ENCODE measurements at places on chromosomes 13 and 19.

DNA sequence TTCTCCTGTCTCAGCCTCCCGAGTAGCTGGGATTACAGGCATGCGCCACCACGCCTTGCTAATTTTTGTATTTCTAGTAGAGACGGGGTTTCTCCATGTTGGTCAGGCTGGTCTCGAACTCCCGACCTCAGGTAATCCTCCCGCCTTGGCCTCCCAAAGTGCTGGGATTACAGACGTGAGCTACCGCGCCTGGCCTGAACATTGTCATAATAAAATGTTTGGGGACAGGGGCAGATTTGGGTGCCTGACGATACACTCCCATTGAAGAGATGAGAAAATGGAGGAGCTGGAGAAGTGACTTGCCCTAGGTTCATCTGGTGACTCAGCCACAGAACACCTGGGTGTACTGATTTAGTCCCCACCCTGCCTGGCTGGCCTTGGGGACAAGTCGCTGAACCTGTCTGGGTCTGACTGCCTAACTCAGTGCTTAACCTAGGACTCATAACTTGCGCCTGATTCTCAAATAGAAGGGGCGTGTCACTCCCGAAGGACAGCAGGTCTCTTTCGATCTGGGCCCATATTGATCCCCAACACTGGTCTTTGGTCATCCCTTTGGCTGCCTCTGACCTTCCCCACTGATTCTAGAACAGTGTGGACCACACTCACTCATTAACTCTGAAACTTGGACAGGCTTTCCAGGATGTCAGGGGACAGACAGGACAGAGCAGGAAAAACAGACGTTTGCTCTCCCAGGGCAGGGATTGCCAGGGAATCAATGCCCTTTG, 7.6 kb upstream of the BICRA start:
- DNase-seq, result no peak

GRCh38 chr19:34120846-34121639, 51.3 kb upstream of the LSM14A start:
- peak; percentile 72 for DNase-seq

- DNase-seq, result no peak
Observed at GRCh38 chr13:37870489-37870845, 895 bp upstream of the TRPC4 start.

DNA sequence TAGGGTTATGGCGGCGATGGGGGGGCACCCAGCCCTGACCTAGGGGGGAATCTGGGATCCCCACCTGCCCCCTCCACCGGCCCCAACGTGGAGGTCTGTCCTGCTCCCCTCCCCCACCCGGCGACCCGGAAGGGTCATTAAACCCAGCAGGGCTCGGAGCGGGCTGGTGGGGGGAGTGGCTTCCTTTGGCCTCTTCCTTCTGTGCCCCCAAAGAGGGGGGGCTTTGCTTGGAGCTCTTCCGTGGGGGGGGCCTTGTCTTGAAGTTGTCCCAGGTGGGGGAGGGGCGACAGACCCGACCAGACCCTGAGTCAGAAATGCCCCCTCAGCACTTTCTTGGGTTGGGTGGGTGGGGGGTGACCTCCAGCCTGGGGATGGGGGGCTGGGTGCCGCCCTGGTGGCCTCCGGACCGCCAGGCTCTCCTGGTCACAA, 1.5 kb downstream of the ARID3A start:
- peak; percentile 65 for DNase-seq

DNA sequence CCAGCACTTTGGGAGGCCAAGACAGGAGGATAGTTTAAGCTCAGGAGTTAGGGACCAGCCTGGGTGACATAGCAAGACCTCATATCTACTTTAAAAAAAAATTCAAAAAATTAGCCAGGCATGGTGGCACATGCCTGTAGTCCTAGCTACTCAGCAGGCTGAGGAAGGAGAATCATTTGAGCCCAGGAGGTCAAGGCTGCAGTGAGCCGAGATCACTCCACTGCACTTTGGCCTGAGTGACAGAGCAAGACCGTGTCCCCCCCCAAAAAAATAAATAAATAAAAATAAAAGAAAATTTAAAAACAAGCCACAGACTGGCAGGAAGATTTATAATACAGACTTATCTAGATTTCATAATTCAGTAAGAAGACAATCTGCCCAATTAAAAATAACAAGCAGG, 14.8 kb downstream of the PSPC1 start:
- DNase-seq, result no peak

DNA sequence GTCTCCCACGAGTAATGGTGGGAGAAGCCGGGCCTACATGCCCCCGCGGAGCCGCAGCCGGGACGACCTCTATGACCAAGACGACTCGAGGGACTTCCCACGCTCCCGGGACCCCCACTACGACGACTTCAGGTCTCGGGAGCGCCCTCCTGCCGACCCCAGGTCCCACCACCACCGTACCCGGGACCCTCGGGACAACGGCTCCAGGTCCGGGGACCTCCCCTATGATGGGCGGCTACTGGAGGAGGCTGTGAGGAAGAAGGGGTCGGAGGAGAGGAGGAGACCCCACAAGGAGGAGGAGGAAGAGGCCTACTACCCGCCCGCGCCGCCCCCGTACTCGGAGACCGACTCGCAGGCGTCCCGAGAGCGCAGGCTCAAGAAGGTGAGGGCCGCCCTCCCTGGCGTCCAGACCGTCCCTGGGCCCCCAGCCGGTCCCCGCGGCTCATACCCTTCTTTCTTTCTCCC, 1.4 kb upstream of the USF2 start:
- DNase-seq, result peak; percentile 67

- DNase-seq, result no peak
Observed at GRCh38 chr13:89238496-89238895, 1567.3 kb downstream of the SLITRK5 start.

- no peak for DNase-seq
Observed at GRCh38 chr13:46580362-46580839, 27.4 kb downstream of the LRCH1 start.

GRCh38 chr13:35936246-35936978, 194.8 kb downstream of the DCLK1 start:
- no peak for DNase-seq

DNA sequence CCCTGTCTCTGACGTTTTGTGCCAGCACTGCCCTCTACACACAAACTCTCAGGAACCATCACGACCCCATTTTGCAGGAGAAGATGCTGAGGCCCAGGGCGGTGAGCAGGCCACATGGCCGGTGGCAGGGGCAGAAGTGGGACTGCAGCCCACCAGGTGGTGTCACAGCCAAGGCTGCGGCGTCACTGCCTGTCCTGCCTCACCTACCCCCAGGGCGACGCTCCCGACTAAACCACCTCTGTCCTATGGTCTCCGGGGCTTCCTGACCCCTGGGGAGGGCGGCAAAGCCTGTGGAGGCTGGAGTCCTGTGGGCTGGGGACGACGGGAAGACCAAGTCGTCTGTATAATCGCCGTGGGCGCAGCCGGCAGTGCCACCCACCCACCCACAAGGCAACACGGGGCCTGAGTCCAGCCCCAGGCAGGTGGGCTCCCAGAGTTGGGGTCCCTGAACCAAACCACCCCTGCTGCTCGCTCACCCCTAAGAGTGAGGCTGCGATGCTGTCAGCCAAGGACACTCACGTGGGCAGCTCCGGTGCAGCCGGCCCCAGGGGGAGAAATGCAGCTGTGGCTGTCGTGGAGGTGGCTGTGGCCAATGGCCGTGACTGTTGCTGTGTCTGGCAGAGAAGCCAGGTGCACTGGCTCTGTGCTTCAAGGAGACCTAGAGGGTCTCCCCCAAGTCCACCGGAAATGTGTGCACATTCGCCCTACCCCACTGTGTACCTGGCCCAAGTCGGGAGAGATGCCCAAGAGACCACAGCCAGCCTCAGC, 29.7 kb downstream of the RASA3 start:
- DNase-seq, result no peak

DNA sequence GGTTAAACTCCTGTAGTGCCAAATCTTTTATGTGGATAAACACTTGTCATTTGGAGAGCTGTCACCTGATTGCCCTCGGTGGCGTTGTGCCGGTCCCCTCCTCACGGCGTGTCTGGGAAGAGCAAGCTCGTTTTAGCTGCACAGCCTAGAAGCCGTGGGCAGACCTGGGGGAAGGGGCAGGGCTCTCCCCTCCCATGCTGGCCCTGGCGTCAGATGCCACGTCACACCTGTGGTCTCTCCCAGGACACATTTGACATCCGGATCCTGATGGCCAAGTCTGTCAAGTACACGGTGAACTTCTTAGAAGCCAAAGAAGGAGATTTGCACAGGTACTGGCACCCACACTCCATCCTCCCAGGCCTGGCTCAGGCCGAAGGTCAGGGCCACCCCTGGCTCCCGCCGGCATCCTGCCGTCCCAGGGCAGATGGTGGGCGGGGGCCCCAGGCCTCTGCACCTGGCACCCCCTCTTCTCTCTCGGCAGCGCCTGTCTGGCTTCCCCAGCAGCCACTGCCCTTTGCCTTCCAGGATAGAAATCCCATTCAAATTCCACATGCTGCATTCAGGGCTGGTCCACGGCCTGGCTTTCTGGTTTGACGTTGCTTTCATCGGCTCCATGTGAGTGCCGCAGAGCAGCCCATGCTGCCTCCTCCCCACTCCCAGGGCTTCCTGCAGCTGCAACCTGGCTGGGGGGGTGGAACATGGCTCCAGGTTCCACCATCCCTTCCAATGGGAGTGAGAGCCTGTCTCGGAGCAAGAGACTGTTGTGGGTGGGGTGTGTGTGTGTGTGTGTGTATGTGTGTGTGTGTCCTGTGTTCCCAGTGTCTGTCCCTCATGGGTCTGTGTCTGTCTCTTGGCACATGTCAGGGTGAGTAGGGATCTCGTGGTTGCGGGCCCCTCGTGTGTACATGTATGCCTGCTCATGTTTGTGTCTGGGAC, 8.8 kb downstream of the YIPF2 start:
- no peak for DNase-seq

DNA sequence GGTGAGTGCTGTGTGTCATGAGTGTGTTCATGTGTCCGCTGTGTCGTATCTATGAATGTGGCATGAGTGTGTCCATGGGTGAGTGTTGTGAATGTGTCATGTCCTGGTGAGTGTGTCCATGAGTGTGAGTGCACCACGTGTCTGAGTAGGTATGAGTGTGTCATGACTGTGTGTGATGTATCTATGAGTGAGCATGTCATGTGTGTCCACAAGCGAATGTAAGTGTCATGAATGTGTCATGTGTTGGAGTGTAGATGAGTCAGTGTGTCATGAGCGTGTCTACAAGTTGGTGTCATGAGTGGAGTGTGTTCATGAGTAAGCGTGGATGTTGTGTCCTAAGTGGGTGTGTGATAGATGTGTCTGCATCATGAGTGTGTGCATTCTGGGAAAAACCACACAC, 129.4 kb downstream of the TUBA3C start:
- no peak for DNase-seq

DNA sequence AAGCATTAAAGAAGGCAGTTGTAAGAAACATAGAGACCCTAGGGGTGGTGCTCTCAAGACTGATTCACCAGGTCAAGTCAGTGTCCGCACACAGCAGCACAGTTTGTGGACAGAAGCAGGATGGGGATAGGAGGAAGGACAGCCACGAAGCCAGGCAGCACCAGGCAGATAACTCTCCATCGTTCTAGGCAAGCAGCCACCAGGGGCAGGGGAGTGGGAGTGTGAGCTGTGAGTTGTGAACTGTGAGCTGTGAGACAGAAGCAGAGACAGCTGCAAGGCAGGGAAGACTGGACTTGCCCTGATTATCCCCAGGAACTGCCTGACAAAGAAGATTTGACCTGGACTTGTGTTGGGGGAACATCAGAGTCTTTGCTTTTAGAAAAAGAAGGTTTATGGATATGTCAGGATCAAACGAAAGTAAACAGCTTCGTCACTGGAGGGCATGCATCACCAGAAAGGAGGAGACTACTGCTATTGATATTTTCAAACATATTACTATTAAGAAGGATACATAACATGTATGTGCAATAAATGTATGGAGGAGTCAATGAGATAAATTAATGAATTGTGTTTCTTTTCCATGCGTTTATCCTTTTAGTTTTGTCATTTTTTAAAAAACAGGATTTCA, 286.1 kb downstream of the IRS2 start:
- no peak for DNase-seq

DNA sequence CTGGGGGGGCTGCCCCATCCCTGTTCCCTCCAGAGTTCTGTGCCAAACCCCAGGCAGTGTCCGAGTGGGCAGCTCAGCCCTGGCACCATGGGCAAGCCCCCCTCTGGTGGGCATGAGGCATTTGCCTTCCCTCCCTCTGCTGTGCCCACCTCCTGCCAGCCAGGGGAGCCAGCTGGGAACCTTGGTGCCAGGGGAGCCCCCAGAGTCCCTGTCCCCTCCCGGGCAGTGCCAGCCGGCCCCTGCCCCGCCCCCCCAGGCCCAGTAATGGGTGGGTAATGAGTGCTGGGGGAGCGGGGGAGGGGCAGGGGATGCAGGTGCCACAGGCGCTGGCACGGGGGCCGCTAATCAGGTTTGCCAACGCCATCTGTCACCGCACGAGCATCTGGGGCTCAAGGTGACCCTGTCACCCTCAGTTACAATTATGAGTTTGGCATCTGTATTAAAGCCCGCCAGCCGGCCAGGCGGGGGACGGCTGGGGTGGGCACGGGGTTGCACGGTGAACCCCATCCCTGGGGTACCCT, 5.9 kb downstream of the DAND5 start:
- DNase-seq, result no peak

DNA sequence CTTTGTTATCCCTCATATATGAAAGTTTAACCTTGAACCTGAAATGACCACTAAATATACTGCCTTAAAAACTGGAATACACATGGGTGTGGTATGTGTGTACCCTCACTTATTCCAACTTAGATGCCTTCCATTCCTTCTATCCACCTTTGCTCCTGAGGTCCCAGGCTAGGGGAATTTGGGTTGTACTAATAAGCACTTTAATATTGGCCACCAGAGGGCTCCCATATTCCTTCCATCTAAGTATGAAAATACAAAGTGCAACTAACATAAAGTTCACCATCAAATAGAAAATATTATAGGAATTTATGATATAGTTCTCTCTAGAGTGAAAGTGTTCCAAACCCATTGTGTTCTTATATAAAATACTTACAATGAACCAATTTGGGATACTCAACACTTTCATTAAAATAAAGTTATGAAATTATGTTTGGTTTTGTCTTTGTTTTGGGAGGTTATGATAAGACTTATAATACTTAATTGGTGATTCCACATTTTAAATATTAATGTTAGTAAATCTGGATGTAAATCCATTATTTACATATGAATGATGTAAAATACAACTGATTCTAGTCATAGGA, 62.3 kb downstream of the ITGBL1 start:
- DNase-seq, result peak; percentile 15

DNA sequence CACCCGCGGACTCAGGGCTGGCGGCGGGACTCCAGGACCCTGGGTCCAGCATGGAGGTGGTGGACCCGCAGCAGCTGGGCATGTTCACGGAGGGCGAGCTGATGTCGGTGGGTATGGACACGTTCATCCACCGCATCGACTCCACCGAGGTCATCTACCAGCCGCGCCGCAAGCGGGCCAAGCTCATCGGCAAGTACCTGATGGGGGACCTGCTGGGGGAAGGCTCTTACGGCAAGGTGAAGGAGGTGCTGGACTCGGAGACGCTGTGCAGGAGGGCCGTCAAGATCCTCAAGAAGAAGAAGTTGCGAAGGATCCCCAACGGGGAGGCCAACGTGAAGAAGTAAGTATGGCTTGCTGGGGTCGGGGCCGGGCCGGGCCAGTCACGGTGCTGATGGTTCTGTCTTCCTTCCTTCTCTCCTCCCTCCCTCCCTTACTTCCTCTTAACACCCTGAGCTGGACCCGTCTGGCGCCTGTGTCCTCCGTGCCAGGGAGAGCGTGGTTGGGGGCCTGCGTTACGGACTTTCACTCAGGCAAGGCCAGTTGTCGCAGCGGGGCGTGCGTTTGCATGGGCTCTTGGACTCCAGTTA, 1.4 kb downstream of the STK11 start:
- no peak for DNase-seq

GRCh38 chr19:3536429-3537100, 2.4 kb upstream of the TEKTIP1 start:
- no peak for DNase-seq

All from GM20000 (cell line).